Ovary (tissue), 10 donors: ENCODE measurements at places on chromosomes 13 and 19.

- DNase-seq: no peak
These were observed 72.7 kb downstream of the ZNF254 start for GRCh38 chr19:24159707-24160106.

GRCh38 chr13:44920013-44920412, 69.3 kb downstream of the NUFIP1 start:
- no peak for DNase-seq

- no peak for DNase-seq
These were observed 189.3 kb upstream of the GPR12 start for GRCh38 chr13:26949701-26950502.

GRCh38 chr13:32267836-32268439, 47.2 kb downstream of the ZAR1L start:
- DNase-seq: no peak

- no peak for DNase-seq
These were observed 1198.5 kb downstream of the EFNB2 start for GRCh38 chr13:105336706-105337576.

DNA sequence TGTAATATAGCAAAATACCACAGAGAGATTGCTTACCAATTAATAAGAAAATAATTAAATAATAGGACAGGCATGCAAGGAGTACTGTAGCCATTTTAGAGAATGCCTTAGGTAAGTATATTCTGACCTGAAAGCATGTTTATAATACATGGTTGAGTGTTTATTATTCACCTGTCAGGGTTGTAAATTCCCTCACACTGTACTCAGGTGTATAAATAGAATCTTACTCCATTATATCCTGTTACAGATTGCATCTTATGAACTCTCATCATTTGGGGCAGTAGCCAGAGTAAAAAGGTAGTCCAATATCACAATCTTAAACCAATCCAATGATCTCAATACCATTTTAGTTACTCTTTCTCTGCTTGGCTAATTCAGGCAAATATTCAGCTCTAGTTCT, 35.8 kb upstream of the GTF2F2 start:
- DNase-seq: no peak

GRCh38 chr19:8149261-8150094, at the start of gene FBN3:
Gene FBN3, minus strand, starts transcription at chr19:8149592. Its CDS starts 2,112 bp downstream, at chr19:8147480.
- no peak for DNase-seq

DNA sequence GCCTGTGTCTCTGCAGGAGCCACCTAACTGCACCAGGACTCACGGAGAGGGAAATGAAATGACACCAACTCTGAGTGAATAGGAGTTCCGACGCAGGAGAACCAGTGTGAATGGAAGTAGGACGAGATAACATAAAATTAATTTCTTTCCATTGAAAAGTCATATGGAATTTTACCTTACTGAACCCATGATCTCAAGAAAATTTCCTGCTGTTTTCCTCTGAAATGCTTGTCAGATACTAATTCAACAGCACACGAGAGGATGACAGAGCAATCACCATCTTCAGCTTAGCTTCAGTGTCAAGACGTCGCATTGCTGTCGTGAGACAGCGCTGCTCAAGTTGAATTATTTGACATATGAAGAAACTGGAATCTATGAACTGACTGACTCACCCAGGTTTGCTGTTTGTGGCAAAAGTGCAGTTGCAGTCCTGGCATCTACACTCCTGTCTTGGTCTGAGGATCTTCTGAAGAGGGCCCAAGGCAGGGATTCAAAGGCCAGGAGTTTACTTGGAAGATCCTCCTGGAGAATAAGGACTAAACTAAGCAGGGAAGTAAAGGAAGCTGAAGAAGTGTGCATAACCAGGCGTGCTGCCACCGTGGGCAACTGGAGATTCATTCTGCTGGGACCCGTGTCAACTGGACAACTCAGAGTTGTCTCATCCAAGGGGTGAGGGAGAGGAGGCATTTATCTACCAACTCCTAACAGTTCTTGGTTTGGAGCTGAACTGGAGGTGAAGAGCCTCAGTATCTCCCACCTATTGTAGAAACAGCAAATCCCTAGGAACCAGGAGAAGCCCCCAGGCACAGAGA, 214.4 kb upstream of the IRS2 start:
- no peak for DNase-seq

GRCh38 chr13:109780845-109781383, 5.5 kb downstream of the IRS2 start:
- no peak for DNase-seq

DNA sequence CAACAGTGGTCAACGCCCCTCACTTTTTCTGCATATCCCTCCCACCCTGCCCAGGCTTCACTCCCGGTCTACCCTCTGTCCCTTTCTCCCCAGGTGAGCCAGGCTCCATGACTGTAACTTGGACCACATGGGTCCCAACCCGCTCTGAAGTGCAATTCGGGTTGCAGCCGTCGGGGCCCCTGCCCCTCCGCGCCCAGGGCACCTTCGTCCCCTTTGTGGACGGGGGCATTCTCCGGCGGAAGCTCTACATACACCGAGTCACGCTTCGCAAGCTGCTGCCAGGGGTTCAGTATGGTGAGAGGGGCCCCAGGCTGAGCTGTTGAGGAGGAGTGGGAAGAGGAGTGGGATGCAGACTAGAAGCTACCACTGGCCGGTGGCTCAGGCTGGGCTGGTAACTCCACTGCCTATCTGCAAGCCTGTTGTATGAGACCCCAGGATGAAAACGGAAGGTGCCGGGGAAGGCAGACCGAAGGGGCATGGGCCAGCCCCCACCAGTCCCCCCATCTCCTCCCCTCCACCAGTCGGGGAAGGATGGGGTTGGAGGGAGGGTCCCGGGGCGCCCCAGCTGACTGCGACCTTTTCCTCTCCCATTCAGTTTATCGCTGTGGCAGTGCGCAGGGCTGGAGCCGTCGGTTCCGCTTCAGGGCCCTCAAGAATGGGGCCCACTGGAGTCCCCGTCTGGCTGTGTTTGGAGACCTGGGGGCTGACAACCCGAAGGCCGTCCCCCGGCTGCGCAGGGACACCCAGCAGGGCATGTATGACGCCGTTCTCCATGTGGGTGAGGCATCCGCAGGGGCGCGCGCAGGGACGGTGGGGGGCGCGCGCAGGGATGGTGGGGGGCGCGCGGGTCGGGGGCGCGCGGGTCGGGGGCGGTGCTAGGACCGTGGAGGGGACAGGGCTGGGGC, 14.4 kb downstream of the ACP7 start:
- no peak for DNase-seq

- DNase-seq: peak; percentile 33
These were observed at the start of gene KLK11 for GRCh38 chr19:51026554-51026831. Gene KLK11, minus strand, starts transcription at chr19:51026616. Its CDS starts 985 bp downstream, at chr19:51025631.

- DNase-seq: no peak
These were observed 1.3 kb upstream of the GJB2 start for GRCh38 chr13:20193907-20194631.

DNA sequence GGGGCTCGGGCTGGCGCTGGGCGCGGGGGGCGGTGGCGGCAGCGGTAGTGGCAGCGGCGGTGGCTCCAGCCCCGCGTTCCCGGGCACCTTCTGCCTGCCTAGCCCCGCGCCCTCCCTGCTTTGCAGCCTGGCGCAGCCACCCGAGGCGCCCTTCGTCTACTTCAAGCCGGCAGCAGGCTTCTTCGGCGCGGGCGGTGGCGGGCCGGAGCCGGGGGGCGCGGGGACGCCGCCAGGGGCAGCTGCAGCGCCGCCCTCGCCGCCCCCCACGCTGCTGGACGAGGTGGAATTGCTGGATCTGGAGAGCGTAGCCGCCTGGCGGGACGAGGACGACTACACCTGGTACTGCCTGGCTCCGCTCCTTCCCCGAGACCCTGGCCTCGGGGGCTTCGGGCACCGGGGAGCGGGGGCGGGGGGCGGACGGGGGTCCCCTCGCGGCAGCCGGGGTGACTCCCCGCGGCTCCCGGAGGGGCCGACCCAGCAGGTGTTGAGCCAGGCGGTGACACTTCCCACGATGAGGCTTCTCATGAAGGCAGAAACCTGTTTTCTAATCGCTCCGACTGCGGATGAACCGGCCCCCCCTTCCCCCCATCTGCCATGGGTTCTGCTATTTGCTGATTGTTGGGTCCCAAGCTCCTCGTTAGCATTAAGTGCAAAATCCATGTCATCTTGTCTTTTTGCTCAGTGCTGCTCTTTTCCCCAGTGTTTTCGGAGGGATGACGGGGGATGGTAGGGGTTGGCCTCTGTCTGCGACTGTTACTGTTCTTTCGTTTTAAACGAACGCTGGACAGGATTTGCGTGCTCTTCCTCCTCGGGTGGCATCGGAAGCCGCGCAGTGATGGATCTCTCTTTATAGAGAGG, 943 bp downstream of the SLAIN1 start:
- peak; percentile 12 for DNase-seq

GRCh38 chr19:14978161-14978776, 1.4 kb downstream of the SLC1A6 start:
- no peak for DNase-seq

- no peak for DNase-seq
These were observed 26.5 kb downstream of the CD177 start for GRCh38 chr19:43380008-43380407.

GRCh38 chr19:39351537-39352064, 9.4 kb downstream of the SAMD4B start:
- no peak for DNase-seq

- DNase-seq: no peak
These were observed 242.7 kb downstream of the DCLK1 start for GRCh38 chr13:35888457-35888883.

GRCh38 chr13:65868099-65868498, 1362.0 kb downstream of the PCDH9 start:
- DNase-seq: no peak

GRCh38 chr13:37995092-37995491, 125.5 kb upstream of the TRPC4 start:
- no peak for DNase-seq

DNA sequence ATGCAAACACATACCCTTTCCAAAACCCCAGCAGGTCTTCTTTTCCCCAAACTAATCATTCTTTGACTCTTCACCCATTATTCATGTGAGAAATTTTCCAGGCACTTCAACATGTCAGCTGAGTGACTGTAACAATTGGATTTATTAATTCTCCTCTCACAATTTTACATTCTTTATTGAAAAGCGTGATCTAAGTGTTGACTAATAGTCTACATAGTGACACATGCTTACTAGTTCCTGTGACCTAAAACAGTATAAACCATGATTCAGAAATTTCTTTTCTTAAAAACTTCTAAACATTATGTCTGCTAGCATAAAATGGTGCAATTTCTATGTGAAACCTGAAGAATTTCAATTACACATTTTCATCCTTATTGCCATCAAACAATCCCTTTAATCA, 532.3 kb downstream of the GPC5 start:
- no peak for DNase-seq

DNA sequence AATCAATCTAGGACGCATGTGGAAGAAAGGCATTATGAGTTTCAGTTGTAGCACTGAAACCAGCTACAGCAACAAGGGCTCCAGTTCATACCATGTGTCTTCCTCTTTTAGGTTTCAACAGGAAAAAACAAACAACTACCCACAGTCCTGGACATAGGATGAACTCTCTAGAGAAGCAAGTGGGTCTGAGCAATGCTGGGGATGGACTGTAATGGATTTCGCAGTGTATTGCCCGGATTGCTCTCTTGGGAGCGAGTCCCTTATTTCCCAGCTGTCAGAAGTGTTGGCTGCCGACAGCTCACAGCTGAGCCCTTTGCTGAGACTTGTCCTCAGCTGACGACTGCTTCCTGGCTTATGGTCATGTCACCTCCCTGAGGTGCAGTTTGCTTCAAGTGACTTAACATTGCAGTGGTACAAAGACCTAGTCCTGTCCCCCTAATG, 12.1 kb upstream of the MYCBP2 start:
- no peak for DNase-seq

DNA sequence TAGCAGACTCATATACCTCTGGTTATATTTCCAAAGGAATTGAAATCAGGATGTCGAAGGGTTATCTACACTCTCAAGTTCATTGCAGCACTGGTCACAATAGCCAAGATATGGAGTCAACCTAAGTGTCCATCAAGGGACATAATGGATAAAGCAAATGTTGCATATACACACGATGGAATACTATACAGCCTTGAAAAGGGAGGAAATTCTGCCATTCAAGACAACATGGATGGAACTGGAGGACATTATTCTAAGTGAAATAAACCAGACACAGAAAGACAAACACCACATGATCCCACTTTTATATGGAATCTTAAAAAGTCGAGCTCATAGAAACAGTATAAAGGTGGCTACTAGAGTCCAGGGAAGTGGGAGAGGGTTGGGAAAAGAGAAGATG, 13.6 kb upstream of the ERCC1 start:
- DNase-seq: no peak

DNA sequence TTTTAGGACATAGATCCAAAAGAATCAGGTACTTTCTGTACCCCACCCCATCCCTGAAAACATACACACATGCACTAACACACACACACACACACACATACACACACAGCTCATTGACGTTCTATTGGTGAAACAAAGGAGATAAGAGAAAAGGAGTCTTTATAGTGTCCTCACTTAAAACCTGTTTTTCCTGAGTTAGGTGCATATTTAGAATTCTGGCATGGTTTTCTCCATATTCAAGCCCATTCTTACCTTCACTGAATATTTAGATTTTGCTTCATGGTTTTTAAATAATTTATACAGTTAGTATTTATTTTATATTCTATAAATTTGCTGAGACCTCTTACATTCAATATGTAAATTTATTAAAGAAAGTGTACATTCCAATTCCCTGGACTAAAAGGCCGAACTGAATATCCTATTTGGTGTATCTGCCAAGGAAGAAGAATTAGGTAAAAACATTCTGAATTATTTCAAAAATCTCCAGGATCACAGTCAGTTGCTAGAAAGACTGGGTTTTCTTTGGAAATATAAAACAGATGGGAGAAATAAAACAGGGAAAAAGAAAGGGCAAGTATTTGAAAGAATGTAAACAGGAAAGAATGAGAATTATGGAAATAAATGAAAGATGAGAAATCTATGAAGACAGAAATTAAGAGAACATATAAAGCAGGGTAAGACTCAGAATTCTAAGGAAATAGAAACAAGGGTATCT, 556.2 kb downstream of the KCTD12 start:
- no peak for DNase-seq

DNA sequence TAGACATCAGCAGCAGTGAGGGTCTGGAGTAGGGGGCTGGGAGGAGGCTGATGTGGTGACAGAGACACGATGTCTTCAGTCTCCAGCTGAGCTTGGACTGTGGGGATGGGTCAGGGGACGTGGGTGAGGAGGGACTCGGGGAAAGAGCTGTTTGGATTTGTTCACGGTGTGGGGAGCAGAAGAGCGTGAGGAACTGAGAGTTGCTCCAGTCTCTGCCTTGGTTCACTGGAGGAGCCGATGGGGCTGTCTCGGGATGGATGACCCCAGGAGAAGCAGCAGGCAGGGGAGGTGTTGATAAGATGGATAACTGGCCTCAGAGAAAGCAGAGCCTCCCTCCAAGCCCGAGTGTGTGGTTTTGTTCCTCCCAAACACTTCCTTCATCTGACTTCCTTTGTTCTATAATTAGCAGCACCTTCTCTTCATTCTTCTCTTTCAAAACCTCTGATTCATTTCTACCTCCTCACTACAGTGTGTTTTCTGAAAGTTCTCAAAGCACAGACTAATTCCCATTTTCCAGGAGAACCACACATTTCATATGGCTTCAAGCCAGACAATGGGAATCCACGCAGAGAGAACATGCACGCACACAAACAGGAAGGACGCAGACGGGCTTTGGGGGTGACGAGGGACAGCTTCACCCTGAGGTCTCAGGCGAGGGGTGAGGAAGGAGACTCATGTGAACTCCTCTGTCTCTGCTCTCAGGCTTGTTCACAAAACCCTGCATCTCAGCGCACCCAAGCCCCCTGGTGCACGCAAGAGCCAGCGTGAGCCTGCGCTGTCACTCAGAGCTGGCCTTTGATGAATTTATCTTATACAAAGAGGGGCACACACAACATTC, 18.6 kb downstream of the LAIR2 start:
- DNase-seq: no peak

- no peak for DNase-seq
These were observed 59.8 kb upstream of the C1QTNF9 start for GRCh38 chr13:24249624-24250023.

- no peak for DNase-seq
These were observed 19.0 kb downstream of the SPC24 start for GRCh38 chr19:11136400-11137101.
